ENCODE measurements at places on chromosomes 13 and 19.

DNA sequence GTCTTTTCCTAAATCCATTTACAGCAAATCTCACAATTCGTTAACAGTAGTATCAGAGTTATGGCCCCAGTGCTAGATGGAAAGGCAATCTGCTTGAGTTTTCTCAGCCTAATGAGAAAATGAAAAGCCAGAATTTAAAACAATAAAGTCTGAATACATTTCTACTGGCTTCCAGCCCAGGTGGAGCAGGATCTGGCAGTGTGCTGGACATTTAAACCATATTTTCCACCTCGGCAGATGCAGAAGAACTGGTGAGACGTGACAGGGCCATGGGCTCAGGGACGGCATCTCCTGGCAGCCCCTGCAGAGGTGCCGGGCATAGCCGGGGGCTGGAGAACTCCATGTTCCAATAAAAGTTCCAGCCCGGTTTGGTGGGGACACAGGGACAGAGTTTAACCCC is 7.1 kb downstream of the SMIM7 start:
- no peak for DNase-seq

DNA sequence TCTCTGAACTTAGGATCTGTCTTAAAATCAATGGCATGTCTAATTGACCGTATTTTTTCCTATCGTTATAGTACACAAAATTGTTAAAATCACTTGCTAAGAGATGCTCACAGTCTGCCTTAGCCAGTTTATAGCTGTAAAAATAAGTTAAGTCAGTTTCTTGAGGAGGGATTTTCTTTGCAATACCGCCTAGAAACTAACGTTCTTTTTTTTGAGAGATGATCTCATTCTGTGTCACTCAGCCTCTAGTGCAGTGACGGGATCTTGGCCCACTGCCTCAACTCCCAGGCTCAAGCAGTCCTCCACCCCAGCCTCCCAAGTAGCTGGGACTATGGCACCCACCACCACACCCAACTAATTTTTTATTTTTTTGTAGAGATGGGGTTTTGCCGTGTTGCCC is 4.4 kb downstream of the CKAP2 start:
- DNase-seq: no peak

- DNase-seq: no peak
These were observed 472.6 kb upstream of the KLHL1 start for GRCh38 chr13:70580825-70581224.

DNA sequence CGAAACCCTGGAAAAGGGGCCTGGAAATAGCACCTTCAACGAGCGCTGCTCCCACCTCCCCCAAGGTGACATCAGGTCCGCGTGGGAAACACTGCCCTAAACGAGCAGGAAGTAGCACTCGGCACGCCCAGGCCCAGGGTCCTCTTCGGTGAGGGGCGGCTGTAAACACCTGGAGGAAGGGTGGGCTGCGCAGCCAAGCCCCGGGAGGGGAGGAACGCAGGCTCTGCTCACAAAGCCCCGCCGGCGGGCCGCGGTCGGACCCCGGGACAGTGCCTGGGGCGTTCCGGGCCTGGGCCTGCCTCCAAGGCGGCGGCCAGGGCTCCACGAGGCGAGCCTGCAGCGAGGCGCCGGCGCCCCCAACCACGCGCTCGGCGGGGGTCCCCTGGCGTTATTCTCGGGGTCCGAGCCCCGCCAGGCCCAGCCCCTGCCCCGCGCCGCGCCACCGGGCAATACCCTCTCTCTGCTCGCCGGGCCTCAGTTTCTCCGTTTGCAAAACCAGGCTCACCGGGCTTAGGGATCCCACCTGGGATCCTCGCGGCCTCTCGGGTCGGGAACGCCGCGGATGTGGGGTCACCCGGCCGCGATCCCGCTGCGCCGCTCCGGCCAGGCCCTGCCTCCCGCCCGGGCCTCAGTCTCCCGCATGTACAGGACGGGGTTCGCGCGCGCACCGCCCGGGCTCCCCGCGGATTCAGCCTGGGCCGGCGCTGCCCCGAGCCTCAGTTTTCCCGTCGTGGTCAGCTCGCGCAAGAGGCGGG is 630 bp downstream of the RNF126 start:
- DNase-seq: peak; percentile 52

- DNase-seq: no peak
These were observed 98.5 kb downstream of the SGCG start for GRCh38 chr13:23279321-23279720.

- no peak for DNase-seq
These were observed 53.7 kb downstream of the LACC1 start for GRCh38 chr13:43933378-43933777.

DNA sequence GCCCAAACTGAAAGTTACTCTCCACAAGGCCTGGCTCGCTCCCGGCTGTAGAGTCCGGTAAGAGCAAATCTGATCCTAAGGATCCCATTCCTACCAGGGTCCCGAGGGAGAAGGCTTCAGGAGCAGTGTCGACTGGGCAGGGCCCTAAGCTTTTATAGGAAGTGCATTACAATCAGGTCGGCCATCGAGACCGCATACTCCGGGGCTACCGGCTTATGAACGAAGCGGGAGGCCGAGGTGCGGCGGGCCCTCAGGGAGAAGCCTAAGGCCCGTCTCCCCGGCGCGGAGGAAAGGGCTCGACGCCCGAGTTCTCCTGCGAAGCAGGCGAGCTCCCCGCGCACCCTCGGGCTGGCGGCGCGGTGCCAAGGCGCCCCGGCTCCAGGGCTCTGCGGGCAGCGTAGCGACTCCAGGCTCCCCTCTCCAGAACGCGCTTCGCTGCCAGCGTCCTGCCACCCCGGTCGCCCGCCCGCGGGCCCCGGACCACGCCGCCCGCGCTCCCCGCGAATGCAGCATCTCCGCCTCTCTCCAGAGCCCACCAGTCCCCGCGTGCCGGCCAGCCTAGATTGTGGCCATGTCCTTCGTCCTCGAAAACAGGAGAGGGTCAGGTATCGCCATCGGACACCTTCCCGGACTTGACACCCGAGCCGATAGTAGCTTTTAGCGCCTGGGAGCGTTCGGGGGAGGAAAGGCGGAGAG is 1.4 kb downstream of the EFNB2 start:
- no peak for DNase-seq

GRCh38 chr19:16576690-16577530 is 4.7 kb upstream of the SLC35E1 start:
- no peak for DNase-seq

- no peak for DNase-seq
These were observed 95.0 kb upstream of the KLF12 start for GRCh38 chr13:74229242-74229641.

GRCh38 chr13:38514575-38514974 is 164.9 kb downstream of the UFM1 start:
- DNase-seq: no peak

DNA sequence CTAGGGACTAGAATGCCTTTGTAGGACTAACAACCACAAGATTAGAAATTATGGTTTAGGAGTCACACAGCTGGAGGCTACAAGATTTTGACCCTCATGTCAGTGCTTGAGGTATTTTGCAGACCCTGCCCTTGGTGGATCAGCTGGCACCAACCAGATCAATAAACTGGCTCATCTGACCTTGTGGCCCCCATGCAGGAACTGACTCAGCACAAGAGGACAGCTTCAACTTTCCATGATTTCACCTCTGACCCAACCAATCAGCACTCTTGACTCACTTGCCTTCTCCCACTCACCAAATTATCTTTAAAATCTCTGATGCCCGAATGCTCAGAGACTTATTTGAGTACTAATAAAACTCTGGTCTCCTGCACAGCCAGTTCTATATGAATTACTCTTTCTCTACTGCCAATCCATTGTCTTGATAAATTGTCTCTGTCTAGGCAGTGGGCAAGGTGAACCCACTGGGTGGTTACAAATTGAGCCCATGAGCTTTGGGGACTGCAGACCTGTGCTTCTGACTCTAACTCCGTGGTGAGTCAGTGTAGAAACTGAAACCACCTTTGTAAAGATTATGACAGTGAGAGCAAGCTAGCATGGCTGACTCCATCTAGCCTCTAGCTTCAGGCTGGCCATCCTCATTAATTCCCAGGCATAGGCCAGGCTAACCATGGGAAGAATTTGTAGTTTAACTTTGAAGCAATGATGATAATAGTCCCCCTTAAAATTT is 33.9 kb upstream of the CEACAM8 start:
- DNase-seq: peak; percentile 4

DNA sequence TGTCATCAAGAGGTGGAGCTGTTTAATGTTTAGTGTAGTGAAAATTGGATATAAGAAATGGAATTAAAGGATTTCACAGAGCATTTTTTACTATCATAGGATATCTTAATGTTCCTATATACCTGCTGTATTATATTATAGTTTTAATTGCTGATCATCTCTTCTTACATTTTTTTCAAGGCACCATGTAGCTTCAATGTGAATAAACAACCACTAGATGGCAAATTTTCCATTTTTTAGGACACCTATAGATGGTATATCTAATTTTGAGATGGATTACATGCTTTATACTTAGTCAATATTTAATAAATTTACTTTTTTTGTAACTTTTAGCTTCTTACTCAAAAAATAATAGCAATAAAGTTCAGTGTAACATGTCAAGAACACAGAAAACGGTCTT is 9.0 kb upstream of the ATXN8OS start:
- DNase-seq: no peak
